ENCODE measurements at places on chromosomes 6 and 20.
A peak's percentile ranks its signal among the peaks of the same experiment; 100 is the strongest.

DNA sequence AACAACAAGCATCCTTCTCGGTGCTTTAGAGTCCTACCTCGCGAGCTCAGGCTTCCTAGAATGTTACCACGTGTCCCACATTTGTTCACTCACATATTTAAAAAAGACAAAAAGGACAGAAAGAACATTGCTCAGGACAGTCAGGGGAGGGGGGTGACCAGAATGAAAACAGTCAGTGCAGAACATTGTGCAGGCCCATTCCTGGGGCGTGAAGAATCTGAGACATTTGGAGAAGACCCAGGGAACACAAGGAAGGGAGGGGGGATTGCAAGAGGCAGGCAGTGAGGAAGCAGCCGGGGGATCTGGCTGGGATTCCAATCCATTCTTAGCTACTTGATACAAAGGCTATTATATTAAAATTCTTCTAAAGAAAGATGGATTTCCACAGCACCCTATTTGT, 270.4 kb upstream of the CITED2 start:
- DNase-seq: no peak

DNA sequence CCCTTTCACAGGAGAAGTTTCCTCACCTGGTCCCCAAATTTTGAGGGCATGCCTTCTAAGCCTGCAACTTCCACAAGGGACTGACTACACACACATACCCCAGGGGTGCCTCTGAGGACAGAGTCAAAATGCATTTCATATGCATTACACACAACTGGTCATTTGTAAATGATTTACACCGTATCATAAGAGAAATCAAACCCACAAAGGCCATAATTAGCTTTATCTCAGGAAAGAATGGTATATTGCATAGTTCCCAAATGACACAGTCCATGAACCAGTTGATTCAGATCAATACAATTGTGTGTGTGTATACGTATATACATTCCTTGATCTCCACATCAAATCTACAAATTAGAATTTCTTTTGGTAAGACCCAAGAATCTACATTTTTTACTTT, 203.3 kb upstream of the PRDM1 start:
- DNase-seq: no peak

GRCh38 chr6:82617648-82618047, 254.0 kb downstream of the TPBG start:
- no peak for DNase-seq

DNA sequence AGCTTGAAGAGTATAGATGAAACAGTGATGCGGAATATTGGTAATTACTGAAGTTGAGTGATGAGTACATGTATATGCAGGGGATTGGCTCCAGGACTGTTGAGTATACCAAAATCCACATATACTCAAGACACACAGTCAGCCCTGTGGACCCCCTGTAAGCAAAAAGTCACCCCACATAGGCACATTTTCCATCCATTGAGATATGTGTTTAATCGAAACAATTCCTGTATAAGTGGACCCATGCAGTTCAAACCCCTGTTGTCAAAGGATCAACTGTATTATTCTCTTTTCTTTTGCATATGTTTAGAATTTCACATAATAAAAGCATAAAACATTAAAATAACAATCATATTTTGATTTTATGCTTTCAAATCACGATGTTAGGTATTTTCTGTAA, 32.1 kb upstream of the FILIP1 start:
- DNase-seq: no peak

DNA sequence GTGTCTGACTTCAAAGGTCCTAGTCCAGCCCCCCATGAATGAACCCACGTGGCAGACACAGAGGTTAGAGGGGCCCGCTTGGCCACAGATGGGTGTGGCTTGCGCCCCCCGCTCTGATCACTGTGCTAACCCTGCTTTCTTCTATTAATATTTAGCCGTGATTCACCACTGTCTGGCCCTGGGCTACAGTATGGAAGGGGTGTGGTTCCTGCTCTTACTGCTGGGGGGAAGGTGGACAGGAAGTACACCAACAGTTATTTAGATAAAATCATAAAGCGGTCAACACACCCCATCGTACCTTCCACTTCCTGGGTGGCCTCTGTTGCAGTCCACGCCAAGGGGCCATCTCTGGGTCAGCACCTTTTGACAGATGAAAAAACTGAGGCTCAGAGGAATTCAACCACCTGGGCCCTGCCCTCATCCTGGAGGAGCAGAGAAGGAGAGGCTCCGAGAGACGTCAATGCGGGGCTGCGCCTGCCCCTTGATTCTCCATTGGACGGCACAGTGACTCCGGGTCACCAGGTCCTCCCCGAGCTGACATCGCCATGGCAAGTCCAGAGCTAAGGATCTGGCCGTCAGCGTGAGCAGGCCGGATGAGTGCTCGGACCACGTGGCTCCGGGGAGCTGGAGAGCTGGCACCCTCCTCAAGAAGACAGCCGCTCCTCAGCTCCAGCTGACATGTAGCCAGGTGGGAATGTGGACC, 206.3 kb downstream of the PREX1 start:
- no peak for DNase-seq

DNA sequence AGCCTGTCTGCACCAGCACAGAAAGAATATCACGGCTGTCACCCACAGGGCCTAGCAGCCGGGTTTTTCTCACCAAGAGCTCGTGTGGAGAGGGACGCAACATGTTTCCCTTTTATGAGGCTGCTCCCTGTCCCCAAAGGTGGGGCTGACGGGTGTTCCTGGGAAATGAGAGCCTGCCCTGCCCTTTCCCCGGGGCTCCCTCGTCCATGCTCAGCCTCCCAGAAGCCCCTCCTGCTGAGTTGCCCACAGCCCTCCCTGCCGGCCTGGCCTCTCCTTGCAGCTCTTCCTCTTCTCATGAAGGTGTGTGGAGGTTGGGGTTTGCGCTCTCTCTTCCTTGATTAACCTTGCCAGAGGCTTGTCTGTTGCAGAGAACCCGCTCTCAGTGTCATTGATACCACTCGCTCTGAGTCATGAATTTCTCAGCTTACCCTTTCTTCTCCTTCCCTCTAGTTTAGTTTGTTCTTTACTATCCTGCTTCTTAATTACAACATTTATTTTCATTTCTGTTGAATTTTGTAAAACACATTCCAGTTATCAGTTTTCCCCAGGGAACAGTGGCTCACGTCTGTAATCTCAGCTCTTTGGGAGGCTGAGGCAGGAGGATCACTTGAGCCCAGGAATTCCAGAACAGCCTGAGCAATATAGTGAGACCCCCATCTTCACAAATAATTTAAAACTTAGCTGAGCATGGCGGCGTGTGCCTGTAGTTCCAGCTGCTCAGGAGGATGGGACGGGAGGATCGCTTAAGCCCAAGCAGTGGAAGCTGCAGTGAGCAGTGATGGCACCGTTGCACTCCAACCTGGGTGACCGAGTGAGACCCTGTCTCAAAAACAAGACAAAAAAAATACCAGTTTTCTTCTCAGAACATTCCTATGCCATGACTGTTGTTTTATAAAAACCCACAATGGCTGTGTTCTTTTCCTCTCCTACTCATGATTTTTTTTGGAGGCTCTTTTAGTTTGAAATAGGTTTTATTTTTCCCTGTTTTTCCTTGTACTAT, 103.8 kb downstream of the TMEM242 start:
- no peak for DNase-seq

DNA sequence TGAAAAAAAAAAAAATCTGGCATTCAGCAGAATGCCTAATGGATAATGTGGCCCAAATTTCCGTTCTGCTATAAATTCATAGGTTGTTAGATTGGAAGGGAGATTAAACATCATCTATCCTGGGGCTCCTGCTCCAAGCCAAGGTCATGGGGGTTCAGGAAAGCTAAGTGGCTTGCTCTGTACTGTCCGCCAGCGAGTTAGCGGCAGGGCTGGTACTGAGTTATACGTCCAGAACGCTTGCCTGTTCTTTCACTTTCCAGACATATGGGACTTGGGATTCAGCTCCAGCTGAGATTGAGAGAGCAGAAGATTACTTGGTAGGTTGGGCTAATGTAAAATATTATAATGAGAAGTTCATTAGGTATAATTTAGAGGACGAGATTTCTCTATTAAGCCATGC, 858 bp downstream of the RWDD1 start:
- DNase-seq: no peak

- DNase-seq: no peak
Observed at GRCh38 chr20:57375652-57376230, 15.5 kb upstream of the RBM38 start.

DNA sequence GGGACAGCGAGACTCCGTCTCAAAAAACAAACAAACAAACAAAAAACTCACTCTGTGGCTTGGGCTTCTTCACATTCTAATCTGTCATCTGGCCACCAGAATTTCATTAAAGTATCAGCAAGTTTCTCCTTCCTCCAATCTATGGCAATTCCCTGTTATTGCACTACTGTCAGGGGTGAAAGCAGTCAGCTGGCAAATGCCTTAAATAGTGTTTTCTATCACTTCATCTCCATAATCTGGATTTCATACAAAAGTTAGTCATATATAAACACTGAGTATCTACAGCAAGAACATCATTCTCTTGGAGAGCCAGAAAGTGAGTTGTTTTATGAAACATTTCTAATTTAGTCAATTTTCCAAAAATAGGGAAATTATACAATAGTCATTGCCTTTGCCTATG, 56.1 kb downstream of the PHACTR3 start:
- DNase-seq: no peak

DNA sequence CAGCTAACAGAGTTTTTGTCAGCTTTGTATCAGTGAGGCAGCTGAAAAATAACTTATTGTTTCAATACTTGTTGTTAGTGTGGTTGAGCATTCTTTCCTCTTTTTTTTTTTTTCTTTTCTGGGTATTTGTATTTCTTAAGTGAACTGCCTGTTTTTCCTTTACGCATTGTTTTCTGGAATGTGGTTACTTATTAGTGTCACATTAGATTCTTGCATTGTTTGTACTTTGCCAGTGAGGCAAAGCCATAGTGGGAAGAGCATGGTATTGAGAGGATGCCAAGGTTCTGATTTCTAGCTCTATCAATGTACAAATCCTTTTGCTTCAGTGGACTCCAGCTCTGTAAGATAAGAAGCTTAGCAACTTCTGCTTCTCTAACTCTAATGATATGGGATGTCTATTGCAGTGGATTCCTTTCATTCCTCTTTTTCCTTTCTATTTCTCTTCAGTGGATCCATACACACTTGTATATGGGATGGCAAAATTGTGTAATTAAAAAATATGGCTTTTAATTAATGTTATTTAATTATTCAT, 3.9 kb downstream of the CDKAL1 start:
- DNase-seq: no peak

- DNase-seq: no peak
Observed at GRCh38 chr6:105433723-105434122, 30.8 kb upstream of the PREP start.

- no peak for DNase-seq
Observed at GRCh38 chr6:139762587-139763031, 388.2 kb upstream of the CITED2 start.

- no peak for DNase-seq
Observed at GRCh38 chr6:15259766-15260098, 13.9 kb downstream of the JARID2 start.

DNA sequence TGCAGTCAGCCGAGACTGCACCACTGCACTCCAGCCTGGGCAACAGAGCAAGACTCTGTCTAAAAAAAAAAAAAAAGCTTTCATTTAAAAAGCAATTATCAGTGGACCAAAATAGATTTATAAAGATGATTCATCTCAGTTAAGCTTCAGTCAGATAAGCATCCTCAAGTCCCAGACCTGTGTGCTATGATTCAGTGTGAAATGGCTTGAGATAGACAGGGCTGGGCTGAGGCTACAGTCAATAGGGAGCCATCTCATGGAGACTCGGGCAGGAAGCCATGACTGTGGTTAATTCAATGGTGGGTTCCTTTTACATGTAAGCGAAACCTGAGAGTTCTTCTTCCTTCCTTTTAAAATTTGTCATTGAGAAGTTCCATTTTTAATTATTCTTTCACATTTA, 276.0 kb downstream of the TFAP2A start:
- no peak for DNase-seq

GRCh38 chr6:122704066-122704465, 75.5 kb upstream of the FABP7 start:
- no peak for DNase-seq

- DNase-seq: no peak
Observed at GRCh38 chr20:64065062-64065973, 2.3 kb downstream of the TCEA2 start.

DNA sequence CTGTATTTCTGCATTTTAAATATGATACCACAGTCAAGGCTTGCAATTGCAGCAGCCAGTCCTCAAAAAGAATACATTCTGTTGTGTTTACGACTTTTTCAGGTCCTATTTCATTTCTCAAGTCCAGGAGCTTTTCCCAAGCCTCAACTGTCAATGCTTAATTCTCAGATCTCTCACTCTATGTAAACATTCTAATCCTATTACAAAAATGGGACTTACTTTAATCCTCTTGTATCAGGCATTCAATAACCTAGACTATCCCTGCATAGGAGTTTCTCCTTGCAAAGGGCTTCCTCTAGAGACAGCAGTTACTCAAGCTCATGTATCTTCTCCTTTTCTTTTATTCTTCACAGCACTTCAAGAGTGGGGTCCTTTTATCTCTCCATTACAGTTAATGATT, 1293.0 kb downstream of the GRIK2 start:
- no peak for DNase-seq

GRCh38 chr20:507006-507758, 36.4 kb downstream of the CSNK2A1 start:
- DNase-seq: no peak

- no peak for DNase-seq
Observed at GRCh38 chr20:36984257-36984638, 32.7 kb upstream of the SAMHD1 start.

- DNase-seq: no peak
Observed at GRCh38 chr20:7146552-7147219, 379.2 kb downstream of the BMP2 start.

DNA sequence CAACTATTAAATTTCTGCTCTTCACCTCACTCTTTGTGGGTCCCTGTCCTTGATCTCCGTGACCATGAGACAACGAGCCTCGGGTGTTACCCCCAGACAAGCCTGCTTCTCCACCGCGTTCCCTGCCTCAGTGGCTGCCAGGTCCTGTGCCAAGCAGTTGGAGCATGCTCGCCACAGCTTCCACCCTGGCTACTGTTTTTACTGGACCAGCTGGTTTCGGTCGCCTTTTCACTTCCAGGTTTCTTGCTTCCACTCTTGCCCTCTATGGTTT, 5.6 kb downstream of the TP53RK start:
- no peak for DNase-seq

GRCh38 chr6:21953831-21954801, 342.7 kb downstream of the PRL start:
- DNase-seq: peak; percentile 74

- no peak for DNase-seq
Observed at GRCh38 chr20:57459278-57459677, 65.7 kb downstream of the CTCFL start.

GRCh38 chr6:151290877-151291721, 51.3 kb downstream of the AKAP12 start:
- DNase-seq: no peak

DNA sequence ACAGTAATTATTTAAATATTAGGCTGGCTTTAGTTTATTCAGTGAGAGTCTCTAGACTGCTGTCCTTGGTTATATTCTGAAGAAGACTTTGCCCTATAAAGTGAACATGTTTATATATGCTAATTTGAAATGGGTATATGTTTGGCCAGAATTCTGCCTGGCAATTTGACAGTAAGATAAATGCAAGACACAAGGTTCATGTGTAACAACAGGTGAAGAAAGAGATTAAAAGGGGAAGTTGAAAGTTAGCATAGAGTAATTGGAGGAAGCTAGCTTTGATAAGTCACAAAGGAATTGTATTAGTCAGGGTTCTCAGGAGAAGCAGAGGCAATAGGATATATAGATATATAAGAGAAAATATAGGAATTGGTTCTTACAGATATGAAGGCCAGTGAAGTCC, 191.4 kb downstream of the CENPW start:
- no peak for DNase-seq
